Hematopoietic multipotent progenitor cell (in vitro differentiated cells): ENCODE measurements at places on chromosomes 12 and 14.

DNA sequence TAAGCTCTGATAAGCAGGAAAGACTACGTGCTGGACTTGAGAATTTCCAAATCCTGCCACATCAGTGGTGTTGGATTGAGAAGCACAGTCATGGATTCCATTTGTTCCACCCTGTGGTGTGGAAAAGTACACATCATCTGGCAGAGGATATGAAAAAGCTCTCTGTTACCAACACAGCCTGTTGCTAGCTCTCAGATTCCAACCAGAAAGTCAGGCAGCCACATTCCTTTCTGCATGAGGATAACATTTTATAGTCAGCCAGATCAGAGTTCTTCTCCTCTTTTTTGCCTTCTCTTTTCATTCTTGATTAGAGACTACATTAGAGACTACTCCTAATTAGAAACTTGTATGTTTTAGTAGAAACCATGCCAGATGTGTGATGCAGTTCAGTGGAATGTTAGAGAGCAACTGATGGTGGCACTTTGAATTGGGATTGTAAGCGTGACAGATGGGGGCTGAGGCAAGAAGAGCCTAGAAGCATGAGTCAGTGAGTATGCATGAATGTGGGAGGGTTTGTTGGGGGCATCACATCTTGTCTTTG lies 61.2 kb upstream of the STXBP6 start:
- DNase-seq: no peak

- DNase-seq: no peak
Measured at GRCh38 chr14:51677266-51677665, 25.6 kb downstream of the FRMD6 start.

DNA sequence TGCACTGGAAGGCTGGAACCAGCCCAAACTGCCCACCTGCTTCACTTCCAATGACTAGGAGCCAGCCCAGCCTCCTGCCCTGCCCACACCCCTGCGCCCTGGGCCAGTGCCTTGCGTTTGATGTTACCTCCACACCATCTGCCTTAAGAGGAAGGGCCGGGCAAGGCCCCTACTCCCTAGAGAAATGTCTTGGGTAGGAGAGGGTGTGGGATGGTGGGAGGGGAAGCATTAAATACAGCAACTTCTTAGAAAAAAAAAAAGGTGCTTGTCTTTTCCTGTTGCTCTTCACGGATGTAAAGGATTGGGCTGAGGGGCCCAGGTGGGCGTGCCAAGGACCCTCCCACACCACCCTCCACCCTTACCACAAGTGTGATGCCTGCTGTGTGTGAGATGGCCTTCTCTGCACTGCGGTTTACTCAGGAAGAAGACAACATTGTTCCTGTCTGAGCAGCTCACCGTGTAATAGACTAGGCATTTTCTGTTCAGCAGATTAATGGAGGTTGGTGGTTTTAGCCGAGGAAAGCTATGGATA lies 99.9 kb downstream of the NINJ2 start:
- no peak for DNase-seq

DNA sequence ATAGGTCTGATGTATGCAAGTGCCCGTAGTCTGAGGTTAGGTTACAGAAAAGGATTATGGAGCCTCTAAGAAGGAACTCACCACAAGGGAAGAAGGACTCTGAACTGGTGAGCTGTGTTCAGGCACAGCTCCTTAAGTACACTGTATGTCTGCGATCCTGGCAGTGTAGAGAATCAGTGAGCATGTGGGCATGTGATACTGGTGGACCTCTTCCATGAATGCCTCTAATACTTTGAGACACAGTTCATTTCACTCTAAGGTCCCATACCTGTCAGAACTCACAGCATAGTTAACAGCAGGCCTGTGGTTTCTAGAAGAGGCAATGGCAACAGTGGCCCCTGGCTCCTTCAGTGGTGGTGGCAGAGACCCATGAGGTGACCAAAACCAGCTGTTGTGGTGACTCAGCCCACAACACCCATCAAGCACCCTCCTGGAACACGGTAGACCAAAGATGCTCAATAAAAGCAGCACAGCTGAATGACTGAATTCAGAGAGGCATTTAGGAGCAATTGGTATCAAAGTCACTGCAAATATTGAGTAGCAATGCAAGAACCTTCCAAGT lies 6.9 kb upstream of the OR6J1 start:
- DNase-seq: peak; percentile 6

DNA sequence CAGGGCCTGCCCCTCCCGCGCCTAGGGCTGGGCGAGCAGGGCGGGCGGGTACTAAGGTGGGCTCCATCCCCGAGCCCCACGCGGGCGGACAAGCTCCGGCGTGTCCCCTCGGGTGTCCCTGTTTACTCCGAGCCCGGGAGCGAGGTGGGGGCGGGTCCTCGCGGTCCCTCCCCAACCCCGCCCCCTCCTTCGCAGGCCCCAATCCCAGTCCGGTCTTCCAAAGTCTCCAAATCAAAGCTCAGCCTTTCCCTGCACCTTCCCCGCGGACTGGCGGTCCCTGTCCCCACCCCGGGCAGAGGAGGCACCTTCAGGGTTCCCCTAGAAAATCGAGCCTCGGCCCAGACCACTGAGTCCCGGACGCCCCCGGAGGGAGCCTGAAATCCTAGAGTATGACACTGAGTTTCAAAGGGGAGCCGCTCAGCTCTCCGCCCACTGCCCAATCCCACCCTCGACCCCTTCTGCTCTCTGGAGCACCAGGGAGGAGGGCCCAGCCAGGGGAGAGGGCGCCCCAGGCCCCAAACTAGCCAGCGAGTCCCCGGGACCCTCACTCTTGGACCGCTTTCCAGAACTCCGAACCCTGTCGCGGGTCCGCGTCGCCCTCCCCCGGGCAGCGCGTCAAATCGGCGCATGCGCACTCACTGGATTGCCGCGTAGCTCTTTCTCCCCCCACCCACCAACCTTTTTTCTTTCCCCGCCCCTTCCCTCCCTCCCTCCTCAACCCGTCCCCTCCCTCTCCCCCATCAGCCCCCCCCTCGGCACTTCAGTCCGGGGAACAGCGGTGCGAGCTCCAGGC lies at the start of gene LRP1:
LRP1 (plus strand) TSS at position 758 of the 793 bp plus-strand sequence. CDS start 482 bp downstream, outside the sequence.
- peak; percentile 62 for DNase-seq
